Stimulated activated CD4-positive, alpha-beta T cell treated with anti-CD3 and anti-CD28 coated beads, Interleukin-15, amount 100 ng/mL, for 24 hours (primary cell): ENCODE measurements at places on chromosomes 3 and 15.

GRCh38 chr3:110521019-110521418 is 550.6 kb upstream of the NECTIN3 start:
- no peak for DNase-seq

GRCh38 chr3:13115991-13116390 is 42.8 kb upstream of the IQSEC1 start:
- DNase-seq = no peak

- no peak for DNase-seq
Measured at GRCh38 chr3:22372292-22373062, 621.5 kb upstream of the ZNF385D start.

GRCh38 chr15:80436511-80437307 is 32.5 kb downstream of the ARNT2 start:
- DNase-seq = peak; percentile 25

DNA sequence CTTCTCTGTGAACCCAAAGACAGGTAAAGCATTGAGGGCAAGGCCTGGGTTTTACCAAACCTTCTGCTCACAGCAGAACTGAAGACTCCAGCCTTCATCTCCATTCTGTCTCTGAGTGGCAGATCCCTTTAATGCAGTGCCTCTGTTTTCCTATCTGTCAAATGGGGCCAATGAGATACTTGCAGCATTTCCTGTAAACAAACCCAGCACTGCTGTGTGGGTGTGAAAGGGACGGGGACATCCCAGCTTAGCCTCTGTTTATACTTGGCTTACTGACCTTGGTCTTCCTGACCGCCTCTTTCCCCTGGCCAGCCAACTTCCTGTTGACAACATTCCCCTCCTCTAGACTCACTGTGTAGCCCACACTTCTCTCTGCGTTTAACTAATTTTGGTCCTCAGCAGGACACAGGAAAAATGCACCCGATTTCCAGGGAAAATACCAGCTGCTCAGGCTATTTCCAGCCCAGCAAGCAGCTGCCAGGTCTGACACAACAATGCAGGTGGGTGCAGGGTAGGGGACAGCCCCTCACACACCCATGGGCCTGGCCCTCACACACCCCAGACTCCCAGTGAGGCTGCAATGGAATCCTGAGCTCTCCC is 105.9 kb upstream of the HERC1 start:
- DNase-seq = no peak

DNA sequence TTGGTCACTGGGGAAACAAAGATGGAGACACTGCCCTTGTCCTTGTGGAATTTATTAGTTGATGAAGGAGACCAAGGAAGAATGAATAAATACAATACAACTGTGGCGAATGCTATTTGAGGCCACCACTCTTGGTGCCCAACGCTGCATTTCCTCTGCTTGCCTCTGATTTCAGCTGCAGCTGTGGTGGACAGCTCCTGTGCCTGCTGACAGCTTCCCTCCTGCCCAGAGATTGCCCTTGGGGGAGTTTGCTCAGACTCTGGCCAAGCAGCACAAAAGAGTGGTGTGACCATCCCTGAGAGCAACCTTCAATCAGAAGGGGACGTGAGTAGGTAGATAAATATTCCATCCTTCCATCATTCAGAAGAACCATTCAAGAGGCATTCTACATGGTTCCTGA is 64.6 kb upstream of the FHIT start:
- no peak for DNase-seq

- DNase-seq = no peak
Measured at GRCh38 chr15:80997692-80998091, 3.0 kb upstream of the TLNRD1 start.

DNA sequence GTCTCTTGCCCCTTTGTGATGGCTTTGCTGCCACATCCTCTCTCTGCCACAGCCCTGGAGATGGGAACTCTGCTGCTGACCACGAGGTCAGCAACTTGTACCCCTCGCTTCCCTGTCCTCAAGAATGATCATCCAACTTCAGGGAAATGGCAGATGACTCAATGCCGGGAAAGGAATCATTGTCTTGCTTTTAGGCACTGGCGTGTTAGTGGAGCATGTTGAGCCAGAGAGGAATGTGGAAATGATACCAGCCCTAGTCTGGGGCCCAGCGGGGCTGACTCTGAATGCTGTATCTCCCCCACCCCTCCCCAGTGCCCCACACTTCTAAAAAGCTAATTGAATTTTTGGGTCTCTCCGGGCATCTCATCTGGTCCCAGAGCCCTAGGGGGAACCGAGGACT is 184.9 kb upstream of the BHLHE40 start:
- no peak for DNase-seq

GRCh38 chr3:107236655-107237337 is 140.4 kb upstream of the CCDC54 start:
- no peak for DNase-seq

DNA sequence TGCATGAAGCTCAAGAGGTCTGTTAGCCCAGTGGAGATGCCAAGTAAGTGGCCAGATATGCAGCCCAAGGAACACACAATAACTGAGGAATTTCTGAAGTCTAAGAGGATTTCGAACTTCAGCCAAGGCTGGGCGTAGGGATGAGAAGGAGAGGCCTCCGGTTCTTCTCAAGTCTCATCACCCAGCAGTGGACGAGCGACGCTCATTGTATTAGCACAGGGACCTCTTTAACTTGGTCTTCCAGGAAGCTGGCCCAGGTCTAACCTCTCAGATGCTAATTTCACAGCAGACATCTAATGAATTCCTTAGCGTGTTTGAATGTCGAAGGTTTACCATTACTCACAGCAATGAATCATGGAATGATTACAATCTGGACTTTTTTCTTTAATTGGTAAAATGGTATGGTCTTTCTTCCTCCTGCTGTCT is 85.0 kb downstream of the HES1 start:
- DNase-seq = no peak
